Mucosa of descending colon (tissue), 3 donors: ENCODE measurements at places on chromosomes 2 and 18.

GRCh38 chr18:66513996-66514395, 89.9 kb downstream of the CDH19 start:
- DNase-seq: no peak

DNA sequence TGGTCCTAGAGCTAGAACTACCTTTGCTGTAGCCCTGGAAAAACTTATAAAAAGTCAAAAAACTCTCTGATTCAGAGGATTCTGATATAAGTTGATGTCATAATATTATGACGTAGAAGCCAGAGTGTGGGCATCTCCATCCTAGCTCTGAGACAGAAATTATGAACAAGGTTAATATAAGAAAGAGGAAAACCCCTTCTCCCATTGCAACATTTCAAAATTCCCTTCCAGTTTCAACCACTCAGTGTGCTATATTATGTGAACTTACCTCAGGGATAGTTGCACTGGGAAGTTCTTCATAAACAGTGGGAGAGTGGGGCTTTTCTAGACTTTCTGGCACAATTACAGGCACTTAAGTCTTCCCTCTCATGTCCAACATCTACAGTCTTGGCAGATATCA, 171.6 kb downstream of the PIK3C3 start:
- DNase-seq: no peak

DNA sequence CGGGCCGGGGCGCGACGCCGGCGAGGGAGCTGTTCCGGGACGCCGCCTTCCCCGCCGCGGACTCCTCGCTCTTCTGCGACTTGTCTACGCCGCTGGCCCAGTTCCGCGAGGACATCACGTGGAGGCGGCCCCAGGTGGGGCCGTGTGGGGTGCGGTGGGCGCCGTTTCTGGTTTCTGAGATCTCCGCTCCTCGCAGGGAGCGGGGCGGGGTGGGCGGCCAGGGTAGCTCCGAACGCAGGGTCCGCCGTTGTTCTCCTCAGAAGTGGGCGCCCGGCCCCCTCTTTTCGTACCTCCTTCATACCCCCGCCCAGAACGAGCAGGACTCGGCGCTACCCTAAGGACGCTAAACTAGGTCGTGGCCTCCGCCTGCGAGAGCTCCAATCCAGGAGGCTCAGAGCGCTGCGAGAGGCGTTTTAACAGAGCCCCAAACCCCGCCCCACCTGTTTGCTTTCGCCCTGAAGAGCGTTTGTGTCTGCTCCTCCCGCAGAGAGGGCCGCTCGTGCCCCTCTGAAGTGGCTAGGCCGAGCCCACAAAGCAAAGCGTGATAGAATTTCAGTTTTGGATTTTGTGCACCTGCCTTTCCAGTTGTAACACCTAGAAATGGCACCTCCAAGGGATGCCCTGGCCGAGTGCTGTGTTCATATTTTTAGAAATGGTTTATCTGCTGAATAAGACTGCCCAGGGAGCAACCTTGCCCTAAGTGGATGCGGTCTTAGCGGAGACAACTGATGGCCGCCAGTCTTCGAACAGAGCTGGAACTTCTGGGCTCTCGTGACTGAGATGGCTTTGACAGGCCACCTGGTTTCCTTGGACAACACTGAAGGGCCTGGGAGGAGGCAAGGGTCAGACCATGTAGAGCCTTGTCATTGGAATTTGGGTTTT, 626 bp downstream of the CAPN10 start:
- DNase-seq: peak; percentile 72

DNA sequence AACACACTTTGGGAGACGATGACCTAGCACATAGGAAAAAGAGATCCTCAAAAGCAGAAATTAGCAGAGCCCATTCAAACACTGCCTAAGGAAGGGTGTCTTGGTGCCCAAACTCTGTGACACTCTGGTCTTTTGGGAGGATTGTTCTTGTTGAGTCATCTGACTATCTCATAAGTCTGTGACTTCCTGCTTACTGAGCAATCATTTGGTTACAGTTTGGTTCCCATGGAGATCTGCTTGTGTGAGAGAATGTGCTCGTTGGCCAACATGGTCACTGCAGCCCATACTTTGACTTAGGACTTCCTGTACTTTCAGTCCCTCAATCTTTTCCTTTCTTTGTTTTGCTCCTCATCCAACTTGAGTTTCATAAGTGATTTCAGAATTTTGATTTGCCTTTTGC, 602.9 kb downstream of the NYAP2 start:
- no peak for DNase-seq

DNA sequence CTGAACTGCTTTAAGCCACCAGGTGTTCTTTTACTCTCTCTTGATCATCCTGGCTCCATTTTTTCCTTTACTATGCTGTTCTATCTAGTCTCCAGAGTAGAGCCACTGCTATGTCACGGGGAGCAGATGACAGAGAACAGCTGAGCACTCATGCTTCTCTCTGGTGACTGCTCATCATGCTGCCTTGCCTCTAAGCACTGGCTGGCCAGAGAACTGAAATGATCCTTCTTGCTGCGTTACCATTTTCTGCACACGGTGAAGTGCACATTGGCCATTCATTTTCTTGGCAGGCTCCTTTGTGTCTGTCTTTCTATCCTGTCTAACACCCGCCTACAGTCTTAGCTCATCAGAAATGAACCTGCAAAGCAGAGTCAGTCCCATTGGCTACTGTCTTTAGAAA, 86.0 kb downstream of the KCTD1 start:
- DNase-seq: no peak

- no peak for DNase-seq
These were observed 38.2 kb downstream of the CYP27C1 start for GRCh38 chr2:127181851-127182250.

- DNase-seq: no peak
These were observed 91.6 kb downstream of the NAB1 start for GRCh38 chr2:190740449-190740848.

DNA sequence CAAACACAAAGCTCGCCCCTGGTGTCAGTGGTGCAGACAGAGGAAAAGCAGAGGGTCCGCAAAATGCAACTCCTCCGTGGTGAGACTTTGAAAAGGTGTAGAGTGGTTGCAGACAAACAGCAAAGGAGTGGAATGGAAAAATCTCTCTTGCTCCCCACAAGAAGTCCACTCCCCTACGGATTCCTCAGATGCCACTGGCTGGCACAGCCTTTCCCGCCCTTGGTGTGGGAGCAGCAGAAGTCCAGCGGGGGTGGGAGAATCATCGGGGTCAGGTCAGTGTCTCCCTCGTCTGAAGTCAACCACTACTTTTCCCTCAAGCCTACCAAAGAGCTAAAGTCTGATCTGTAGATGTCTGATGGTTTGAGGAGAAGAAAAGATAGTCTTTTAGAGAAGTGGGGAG, 22.3 kb upstream of the B3GNT7 start:
- DNase-seq: no peak

- DNase-seq: no peak
These were observed 2.4 kb downstream of the NR4A2 start for GRCh38 chr2:156329927-156330726.

- DNase-seq: no peak
These were observed 74.9 kb upstream of the OTOF start for GRCh38 chr2:26552641-26553374.

DNA sequence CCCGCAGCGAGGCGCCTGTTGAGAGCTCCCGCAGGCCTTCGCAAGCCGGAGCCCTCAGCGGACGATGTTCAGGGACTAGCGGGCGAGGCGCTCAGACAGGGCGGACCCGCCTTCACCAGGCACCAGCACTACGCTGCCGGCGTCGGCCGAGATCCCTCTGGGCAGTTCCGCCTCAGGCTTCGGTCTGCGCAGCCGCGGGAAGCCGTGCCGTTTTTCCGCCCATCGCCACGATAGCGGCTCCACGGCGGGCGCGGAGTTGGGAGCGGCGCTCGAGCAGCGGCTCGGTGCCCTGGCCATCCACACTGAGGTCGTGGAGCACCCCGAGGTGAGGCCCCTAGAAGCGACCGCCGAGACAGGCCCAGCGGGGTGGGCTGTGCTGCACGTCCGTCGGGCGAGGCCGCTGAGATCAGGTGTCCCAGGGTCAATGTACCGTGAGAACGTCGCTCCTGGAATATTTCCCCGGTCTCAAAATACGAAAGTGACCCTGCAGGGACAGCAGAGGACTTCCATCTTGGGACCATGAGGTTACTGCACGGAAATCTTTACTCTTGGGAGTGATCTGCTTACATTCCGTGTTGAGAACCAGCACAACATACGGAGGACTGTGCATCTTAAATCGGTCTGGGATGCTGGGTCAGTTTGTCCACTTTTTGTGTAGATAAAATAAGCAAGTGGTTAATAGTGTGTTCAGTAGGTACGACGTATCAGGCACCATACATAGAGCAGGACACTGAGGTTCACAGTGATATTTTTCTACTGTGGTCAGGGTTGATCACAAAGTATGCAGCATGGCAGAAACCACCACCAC, 13.3 kb upstream of the MTIF2 start:
- peak; percentile 95 for DNase-seq

- DNase-seq: no peak
These were observed 234.7 kb downstream of the PRKCE start for GRCh38 chr2:45886171-45886663.

GRCh38 chr2:85678377-85678776, 10.4 kb upstream of the SFTPB start:
- no peak for DNase-seq

DNA sequence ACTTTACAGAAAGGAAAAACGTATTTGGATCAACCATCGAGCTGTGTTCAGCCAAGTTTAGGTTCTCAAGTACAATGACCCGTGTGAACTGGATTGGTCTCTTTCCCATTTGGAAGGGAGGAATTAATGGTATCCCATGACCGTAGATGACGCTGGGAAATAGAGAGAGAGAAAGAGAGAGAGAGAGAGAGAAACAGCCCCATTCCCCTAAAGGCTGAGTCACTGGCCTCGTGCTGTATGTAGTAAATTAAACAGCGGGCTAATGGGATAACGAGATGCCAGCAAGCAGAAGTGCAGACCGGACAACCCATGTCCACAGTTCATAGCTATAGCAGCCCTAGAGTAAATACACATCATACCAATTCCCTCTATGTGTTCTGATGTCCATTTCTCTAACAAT, 99.6 kb downstream of the BCL11A start:
- no peak for DNase-seq

- no peak for DNase-seq
These were observed 57.6 kb downstream of the BMP10 start for GRCh38 chr2:68813596-68813995.
